ENCODE measurements at places on chromosomes 6 and 20.

DNA sequence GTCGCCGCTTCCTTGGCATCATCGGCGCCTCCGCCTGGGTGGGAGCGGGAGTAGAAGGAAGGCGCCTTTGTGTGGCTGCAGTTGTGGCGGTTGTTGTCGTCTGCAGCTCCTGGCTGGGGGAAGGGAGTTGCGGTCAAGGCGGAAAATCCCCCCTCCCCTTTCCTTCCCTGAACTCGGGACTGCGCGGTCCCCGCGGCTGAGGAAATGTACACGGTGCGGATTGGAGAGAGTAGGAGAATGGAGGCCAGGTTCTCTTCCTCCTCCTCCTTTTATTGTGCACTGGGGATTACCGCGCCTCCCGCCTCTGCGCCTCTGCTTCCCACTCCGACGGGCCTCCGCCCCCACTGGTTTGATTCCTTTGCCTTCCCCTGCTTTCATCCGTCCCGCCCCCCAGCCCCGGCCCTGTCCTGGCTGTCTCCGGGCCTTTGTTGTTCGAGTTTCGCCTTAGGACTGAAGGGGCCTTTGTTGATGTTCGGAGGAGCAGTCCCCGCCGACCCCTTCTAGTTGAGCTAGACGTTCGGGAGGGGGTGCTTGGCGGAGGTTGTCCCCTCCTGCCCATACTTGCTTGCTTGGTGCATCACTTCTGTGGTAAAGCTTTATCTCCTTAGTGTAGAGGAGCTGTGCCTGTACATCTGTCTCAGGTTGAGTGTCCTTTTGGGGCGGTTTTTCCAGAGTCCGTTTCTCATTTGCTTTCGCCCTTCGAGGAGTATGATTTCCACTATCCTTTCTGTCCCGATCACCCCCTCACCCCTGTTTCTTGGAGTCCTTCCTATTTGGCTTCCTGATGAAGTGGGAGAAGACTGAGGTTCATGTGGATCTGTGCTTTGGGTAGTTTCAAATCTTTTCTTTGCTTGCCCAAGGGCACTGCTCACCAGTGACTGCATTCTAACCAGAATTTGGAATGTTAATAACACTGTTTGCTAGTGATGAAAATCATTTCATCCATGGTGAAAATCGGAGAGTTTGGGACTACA lies 764 bp downstream of the ZNF292 start:
- DNase-seq: peak; percentile 18

DNA sequence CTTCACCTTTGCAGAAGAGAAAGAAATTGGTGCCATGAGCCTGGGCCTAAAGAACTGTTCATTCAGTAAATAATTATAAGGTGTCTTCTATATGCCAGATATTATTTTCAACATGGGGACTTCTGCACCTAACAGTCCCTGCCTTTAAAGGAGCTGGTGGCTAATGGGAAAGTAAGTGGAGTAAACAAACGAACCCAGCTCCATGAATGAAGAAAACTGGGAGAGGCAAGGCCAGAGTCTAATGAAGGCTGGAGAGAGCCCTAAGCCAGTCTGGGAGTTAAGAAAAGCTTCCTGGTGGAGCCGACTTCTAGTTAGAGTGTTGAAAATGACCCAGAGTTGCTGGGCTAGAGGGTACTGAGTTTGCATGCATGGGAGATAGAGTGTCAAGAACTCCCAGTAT lies 24.2 kb upstream of the EFHC1 start:
- DNase-seq: no peak

DNA sequence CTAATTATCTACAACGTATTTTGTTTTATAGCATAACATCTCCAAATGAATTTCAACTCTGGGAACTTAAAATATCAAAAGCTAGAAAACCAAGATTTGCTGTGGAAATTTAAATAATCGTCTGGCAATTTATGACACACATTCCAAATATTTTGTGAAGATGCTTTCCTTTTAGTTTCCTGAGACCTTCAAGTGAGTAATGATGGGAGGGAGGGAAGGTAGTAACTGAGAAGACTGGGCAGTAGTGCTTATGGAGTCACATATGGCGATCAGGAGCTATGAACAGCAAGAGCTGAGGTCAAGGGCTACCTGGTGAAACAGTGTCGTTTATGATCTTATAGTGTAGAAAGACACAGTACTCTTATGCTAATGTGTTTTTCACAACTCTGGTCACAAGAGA lies 178.2 kb upstream of the THEMIS start:
- DNase-seq: no peak

GRCh38 chr6:111952821-111953540 lies 79.7 kb upstream of the FYN start:
- no peak for DNase-seq

DNA sequence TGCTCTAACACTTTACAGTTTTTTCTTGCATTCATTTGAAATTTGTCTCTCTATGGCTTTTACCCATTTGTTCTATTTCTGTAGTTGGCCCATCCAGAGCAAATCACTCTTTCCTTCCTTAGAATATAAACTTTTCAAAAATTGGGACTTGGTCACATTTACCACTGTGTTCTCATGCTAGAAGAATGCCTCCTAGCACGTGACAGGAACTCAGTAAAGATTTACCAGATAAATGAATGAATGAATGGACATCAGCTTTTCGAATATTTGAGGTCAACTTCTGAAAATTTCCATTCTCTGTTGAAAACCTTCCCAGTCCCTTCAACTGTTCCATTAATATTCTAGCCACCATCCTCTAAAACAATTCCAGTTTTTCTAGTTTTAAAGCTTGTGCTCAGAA lies 294.5 kb downstream of the CD83 start:
- DNase-seq: no peak

- no peak for DNase-seq
Observed at GRCh38 chr20:50695135-50695872, 4.0 kb upstream of the RIPOR3 start.

DNA sequence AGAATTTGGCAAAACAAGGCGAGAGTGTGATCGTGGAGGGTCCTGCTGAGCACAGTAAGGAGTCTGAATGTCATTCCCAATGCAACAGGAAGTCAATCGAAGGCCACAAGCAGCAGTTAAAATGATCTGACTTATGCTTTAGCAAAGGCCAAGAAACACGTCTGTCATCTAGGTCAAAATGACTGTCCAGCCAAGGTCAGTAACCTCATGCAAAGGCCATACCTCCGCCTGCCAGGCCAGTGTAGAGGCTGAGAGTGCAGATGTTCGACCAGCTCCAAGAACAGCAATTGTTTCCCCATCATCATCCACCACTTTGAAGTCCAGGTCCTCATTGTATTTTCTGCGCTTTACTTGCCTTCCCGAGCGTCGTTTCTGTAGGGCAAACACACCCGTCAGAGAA lies 105.6 kb downstream of the CHD6 start:
- DNase-seq: no peak

Measured in hematopoietic multipotent progenitor cell treated with erythropoietin and hydrocortisone succinate and interleukin-3 and kit ligand, for 15 days (in vitro differentiated cells).